ENCODE measurements at places on chromosomes 7 and 10. TPM values are rescaled to one million over a fixed set of nuclear protein-coding genes. Genes with fewer than 3 reads are reported as not detected.

The TMEM178B gene
- 0.34 TPM for total RNA-seq

The MARVELD1 gene
- total RNA-seq: 24.4 TPM

The CDC14C gene
- total RNA-seq: not detected

The SH2D4B gene
- 0.34 TPM for total RNA-seq

Data from dermis blood vessel endothelial cell (primary cell).